Neural cell (in vitro differentiated cells): ENCODE measurements at places on chromosomes 7 and 10. TPM values are rescaled to one million over a fixed set of nuclear protein-coding genes. Genes with fewer than 3 reads are reported as not detected.

Gene CEP55
- 0.16 and 0.67 TPM in 2 replicates for polyA plus RNA-seq

Gene UCN3
- polyA plus RNA-seq: not detected in 2 replicates

Gene TAS2R3
- not detected in 2 replicates for polyA plus RNA-seq

Gene ZNF853
- 8.7 and 12.9 TPM in 2 replicates for polyA plus RNA-seq
